Stimulated activated CD8-positive, alpha-beta memory T cell treated with anti-CD3 and anti-CD28 coated beads, Interleukin-15, amount 100 ng/mL, for 24 hours (primary cell): ENCODE measurements at places on chromosomes 6 and 20.

- no peak for DNase-seq
Measured at GRCh38 chr20:52294106-52294628, 102.6 kb upstream of the ZFP64 start.

DNA sequence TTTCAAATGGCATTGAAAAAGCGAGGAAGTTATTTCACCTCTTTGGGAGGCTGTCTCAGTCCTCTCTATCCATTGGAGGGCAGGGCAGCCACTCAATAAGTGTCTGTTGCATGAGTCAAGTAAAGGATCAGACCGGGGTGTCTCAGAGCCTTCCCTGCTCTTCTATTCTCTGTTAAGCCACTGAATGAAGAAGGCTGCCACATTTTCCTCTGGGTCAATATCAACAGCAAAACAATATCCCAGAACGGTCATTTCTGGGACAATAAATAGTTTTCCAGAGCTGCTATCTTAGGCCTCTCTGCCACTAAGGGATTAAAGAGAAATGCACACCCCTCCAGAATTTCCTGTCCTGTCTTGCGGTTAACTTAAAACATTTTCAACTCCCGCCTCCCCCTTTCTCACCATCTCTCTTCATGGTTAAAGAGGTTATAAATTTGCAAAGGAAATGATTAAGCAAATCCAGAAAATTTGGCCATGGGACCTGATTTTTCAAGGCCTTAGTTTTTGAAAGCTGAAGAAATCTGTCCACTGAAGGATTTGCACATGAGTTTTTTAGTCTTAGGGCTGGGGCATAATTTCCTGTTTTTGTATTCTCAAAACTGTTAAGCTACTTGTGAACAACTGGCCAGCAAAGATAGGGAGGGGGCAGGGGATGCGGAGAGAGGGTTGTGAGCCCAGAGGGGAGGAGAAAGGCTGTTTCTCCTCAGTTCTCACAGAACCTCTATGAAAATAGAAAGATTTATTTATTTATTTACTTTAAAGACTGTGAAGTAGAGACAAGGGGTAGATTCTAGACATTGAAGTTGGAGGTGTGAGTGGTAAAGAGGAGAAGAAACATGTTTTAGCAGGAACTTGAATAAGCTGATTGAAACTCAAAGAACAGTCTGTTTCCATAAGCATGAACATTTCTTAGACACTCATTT is 135.7 kb downstream of the BCAS1 start:
- no peak for DNase-seq

DNA sequence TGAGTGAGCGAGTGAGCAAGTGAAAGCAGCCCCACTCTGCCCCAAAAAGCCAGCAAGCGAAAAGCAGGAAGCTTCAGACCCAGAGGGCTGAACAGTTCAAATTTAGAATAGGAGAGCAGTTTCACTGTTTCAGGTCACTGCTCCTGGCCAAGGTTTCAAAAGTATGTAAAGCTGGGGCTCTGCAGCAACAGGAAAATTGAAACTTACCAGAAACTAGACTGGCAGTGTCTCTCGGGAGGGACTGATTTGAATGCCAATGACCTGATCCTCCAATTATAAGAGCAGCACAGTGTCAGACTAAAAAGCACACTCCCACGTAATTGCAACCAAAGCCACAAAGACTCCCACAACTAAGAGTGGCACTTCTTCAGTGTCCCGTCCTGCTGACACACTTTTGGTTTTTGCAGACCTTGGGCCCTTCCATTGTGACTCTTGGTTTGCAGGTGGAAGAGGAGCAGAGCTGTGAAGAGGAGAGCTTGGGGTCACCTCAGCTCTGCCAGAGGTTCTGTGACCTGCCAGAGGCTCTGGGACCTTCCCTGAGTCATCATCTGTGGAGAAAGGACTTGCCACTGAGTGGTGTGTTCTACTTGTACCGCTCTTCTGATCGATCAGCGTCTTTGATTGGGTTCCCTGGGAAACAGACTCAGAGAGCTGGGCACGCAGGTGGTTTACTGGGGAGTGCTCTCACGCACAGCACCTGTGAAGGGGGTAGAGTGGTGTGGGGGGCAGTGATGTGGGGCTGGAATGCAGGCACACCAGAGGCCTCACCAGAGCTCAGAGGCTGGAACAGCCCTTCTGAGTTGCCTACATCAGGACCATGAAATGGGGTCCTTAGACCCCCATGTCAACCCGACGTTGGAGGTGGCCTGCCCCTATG is 52.7 kb upstream of the PTGIS start:
- DNase-seq = no peak

DNA sequence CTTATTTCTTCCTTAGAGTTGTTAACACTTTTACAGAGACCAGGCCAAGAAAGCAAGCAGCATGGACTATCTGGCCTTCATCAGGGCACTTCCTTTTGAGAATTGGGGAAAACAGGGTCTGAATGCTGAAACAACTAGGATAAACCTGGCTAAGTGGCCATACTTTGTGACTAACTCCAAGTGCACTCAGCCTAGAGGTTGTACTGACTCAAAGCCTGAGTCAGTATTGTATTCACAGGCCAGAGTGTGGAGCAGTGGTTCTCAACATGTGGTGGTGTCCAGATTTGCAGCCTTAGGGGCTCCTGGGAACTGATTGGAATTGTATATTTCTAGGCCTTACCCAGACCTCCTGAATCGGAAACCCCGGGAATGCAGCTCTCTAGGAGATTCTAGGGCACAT is 20.1 kb downstream of the SEC23B start:
- DNase-seq = no peak

GRCh38 chr6:136764517-136764993 is 27.7 kb downstream of the MAP3K5 start:
- no peak for DNase-seq

GRCh38 chr6:164095056-164095455 is 680.5 kb downstream of the QKI start:
- DNase-seq = no peak

DNA sequence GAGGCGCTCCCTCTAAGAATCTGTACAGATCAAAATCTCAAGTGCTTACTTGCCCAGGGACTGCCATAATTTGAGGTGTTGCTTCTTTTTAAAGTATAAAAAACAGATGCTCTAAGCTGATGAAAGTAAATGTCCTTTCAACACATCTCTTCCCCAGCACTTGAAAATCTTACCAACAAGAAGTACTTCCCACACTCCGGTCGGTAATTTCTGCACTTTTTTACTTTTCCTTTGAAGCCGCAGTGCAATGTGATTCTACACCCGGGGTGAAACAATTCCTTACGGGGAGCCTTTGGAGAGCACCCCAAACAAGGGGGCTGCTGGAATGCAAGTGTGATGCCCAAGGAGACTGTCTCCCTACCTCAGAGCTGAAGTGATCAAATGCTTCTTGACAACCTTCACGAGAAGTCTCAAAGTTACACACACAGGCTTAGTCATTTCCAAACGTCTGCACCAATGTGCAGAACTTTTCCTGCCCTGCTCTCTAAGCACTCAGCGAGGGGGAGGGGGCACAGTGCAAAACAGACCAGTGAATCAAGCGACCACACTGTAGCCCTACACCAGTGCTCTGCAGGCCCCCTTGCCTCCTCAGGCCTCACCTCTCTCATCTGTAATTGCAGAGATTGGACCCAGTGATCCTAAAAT is 56.7 kb downstream of the ATXN1 start:
- DNase-seq = no peak

- DNase-seq = no peak
Measured at GRCh38 chr6:10534419-10534762, 13.2 kb downstream of the GCNT2 start.

- no peak for DNase-seq
Measured at GRCh38 chr6:105769987-105770386, 316.1 kb upstream of the PRDM1 start.

DNA sequence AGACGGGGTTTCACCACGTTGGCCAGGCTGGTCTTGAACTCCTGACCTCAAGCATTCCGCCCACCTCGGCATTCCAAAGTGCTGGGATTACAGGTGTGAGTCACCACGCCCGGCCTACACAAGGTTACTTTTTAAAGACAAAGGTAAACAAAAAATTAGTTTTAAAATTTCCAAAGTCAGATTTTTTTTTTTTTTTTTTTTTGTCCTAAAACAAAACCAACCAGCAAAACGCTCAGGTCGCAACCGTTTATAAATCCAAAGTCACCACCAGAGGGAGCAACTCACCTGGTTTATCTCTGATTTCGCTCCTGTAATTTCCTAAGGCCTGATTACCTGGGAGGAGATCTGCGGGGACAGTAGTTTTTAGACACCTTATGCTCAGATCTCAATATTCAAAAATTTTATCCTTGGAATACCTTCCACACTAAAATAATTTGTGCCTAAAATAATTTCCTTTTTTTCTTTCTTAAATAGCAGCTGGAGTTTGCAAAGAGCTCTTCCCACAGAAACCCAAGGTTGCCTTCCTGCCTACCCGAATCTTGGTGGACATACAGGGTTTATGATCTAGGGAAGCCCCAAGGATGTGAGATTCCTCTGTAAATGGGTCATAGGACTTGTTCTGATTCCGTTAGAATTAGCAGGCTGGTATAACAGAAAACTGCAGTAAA is 19.8 kb upstream of the TREM1 start:
- no peak for DNase-seq

- no peak for DNase-seq
Measured at GRCh38 chr20:44053046-44053445, 133.9 kb downstream of the JPH2 start.

GRCh38 chr6:2324166-2324953 is 79.0 kb upstream of the GMDS start:
- DNase-seq = no peak

DNA sequence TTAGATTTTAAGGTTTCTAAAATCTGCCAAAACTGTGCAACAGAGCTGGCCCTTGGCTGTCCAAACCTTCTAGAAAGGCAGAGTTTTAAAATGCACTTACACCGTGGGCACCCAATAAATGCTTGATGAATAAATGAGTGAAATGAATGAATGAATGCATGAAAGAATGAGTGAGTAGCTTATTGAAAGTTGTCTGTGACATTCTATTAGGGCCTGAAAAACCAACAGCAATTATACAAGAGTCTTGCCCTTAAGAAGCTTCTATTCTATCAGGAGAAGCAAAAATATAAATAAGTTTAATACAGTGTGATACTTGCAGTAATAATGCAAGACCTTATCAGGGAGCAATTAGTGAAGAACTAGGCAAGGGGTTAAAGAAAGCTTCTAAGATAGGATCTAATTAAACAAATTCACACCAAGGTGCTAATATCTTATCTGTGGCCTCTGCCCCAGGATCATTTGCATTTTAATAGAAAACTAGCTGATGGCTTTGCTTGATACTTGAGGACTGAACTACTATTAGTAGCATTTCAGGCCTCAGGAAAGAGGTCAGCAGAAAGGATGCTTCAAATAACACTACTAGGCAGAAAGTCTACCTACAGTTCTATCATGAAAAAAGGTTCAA is 230.7 kb downstream of the GMPR start:
- DNase-seq = no peak

DNA sequence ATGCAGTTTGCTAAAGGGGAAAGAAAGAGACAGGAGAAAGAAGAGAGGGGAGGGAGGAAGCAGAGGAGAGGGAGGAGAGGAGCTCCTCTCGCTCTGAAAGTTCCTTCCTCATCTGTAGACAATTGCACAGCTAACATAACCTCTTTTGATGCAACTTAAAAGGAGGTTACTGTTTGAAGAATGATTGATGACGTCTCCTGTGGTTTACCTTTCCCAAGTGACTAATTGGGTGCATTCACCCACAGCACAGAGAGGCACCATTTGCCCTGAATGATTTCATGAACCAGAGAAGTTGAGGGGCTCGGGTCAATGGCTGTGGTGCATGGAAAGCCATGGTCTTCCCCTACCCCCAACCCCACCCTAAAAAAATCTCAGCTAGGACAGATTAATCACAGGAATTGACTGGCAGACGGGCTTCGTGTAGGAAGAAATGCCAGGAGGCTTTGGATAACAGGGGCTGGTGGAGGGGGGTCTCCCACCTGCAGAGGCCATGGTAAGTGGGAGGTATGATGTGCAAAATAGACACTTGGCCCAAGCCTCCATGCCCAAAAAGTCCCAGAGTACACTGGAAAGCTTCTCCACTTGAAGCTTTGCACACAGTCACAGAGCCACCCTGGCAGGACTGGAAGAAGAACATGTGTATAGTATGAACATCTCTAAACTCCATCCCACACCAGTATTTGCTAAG is 213.7 kb downstream of the ANKRD60 start:
- no peak for DNase-seq

- DNase-seq = no peak
Measured at GRCh38 chr6:2884804-2885203, 18.3 kb downstream of the SERPINB9 start.

GRCh38 chr20:50744143-50744792 is 12.9 kb downstream of the PARD6B start:
- no peak for DNase-seq

- no peak for DNase-seq
Measured at GRCh38 chr6:141752677-141753076, 380.0 kb upstream of the GJE1 start.

GRCh38 chr20:54110457-54110856 is 40.1 kb upstream of the BCAS1 start:
- no peak for DNase-seq

DNA sequence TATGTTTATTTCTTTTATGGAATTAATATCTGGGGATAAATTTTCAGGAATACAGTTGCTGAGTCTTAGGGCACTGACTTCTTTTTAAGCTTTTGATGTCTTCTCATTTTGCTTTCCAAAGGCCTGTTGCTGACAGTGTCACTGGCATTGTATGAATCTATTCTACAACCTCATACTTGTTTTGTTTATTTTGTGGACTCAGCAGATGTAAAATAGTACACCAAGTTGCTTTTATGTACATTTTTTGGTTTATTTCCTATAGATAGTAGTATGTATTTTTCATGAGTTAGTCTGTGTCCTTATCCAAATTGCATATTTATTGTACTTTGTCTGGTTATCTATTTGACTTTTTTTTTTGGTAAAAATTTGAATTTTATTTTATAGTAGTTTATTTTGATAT is 35.0 kb downstream of the FAM162B start:
- no peak for DNase-seq

GRCh38 chr6:106564476-106564875 is 64.8 kb downstream of the RTN4IP1 start:
- DNase-seq = no peak

- no peak for DNase-seq
Measured at GRCh38 chr6:109672839-109673238, 18.2 kb downstream of the AK9 start.

DNA sequence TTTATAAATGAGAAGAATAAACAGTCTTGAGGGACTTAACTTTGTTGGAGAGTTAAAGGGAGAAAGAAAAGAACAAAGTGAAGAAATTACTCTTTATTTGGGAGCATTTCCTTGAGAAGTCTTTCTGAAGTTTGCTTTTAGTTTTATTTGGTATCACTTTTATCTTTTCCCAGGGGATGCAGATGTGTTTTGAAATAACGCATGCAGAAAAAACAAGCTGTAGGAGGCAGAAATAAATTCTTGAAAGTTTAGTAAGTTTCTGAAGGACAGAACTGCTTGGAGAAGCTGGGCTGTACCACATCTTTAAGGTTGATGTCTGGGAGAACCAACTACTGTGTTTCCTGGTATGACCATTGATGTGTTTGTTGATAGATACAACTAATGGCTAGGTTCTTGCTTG is 75.0 kb downstream of the PLCB4 start:
- DNase-seq = no peak

- no peak for DNase-seq
Measured at GRCh38 chr20:2688041-2688591, 4.5 kb upstream of the EBF4 start.

- no peak for DNase-seq
Measured at GRCh38 chr6:115514656-115515055, 546.0 kb downstream of the FRK start.

- DNase-seq = no peak
Measured at GRCh38 chr20:34621383-34622367, 55.2 kb downstream of the PIGU start.

GRCh38 chr6:16684896-16685554 is 76.2 kb downstream of the ATXN1 start:
- DNase-seq = peak; percentile 35

GRCh38 chr20:32052090-32052777 is at the start of gene HCK:
Gene HCK, plus strand, starts transcription at chr20:32052242.
- no peak for DNase-seq
